LHCN-M2 (cell line): ENCODE measurements at places on chromosomes 4 and X. TPM values are rescaled to one million over a fixed set of nuclear protein-coding genes. Genes with fewer than 3 reads are reported as not detected.

- DNase-seq, result no peak
These were observed 232.1 kb downstream of the CHM start for GRCh38 chrX:85815203-85815751.

DNA sequence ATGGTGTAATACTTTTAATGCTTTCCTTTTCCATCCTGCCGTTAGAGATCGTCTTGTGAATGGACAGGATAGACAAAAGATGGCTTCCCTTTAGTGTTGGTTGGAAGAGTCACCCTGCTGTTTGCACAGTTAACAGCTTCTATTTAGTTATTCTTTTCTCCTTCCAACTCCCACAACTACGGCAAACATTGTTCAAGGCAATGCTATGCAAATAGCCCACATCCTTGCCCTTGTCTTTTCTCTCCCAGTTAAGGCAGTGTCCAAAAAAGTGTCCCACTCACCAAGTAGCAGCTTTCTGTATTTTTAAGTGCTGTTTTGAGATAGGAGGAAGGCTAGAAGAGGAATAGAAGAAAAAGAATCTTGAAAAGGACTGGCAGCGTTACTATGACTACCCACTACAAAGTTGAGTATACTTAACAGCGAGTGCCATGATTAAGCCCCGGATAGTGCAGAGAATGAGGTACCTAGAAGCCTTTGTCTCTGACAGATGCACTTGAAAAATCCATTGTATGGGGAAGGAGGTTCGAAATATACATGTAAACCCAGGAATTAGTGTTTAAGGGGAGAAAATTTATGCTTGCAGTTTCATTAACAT is 12.1 kb upstream of the RUFY3 start:
- DNase-seq, result no peak

- no peak for DNase-seq
These were observed 207.1 kb downstream of the NKX6-1 start for GRCh38 chr4:84291969-84292368.

- no peak for DNase-seq
These were observed 85.0 kb upstream of the MTM1 start for GRCh38 chrX:150483356-150483985.

The RAB9B gene
- total RNA-seq, result under 0.01 and 0.13 TPM in 2 replicates
